Effector memory CD4-positive, alpha-beta T cell (primary cell): ENCODE measurements at places on chromosomes 3 and 15.

GRCh38 chr3:12395349-12396012 lies 88.8 kb upstream of the TSEN2 start:
- DNase-seq, result no peak

DNA sequence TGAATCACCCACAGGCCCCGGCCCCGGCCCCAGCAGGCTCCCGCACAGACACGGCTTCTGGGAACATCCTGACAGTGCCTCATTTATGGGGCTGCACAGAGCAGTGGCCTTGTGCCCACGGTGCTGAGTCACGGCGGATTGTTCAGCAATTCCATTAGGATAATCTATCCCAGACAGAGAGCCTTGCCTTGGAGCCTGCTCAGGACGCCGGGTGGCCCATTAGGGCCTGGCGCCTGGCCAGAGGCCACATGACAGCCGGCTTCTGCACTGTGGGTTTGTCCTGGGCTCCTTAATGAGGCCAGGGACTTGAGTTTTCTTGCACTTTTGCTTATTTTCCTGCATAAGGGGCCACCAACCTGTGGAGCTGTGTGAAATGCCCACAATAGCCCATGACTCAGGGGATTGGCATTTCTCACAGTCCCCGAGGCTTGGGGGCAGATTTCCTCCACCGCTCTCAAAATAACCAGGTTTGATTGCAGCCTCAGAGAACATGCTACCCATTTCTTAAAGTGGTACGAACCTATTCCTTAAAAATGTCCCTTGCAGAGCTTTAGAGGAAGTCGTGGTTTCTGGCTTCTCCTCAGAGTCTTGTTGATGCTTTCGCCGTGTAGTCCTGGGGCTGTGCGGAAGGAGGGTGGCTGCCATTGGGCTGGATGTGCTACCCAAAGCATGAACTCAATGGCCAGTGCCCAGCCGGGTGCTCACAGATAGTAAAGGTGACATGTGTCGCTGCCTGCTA lies 19.0 kb downstream of the SYNM start:
- DNase-seq, result no peak

DNA sequence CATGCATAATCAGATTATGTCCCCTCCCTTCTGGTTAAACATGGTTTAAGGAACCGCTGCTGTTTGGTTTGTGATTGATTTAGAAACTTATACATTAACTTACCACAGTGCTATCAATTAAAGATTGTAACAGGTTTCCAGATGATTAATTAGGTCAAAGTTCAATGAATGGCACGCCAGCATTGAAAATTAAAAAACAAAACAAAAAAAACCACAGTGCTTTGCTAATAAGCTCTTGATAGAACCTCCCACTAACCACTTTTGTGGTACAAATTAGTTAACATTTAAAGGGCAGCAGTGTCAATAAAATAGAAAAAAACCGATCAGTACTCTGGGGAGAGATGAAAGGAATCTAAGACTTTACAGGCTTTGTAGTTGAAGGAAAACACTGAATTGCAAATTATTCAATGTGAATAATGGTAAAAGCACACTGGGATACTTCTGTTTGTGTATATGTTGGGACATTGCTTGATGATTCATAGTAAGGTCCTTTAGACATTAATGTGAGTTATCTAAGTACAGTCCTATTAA lies 7.6 kb upstream of the C3orf38 start:
- no peak for DNase-seq

DNA sequence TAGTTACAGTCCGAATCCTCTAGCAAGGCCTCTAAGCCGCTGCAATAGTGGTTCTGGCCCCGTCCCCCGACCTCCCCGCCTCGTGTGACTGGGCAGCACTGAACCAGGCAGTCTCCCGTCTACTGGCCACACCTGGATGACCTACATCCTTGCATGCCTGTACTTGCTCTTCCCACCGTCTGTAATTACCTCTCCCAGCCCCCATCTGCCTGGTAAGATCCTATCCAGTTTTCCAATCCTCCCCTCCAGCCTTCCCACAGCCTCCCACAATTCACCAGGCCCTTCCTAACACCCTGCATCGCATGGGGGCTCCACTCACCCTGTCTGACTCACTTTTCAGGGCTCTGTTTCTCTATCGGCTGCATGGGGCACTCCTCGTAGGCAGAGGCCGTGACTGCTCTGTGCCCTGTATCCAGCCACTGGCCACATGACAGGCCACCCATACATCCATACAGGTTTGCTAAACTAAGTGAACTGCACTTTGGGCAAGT lies 32.8 kb downstream of the XXYLT1 start:
- DNase-seq, result no peak
